ENCODE measurements at places on chromosomes 6 and 20.

- DNase-seq: no peak
Measured at GRCh38 chr6:5208471-5208971, 52.2 kb downstream of the LYRM4 start.

- no peak for DNase-seq
Measured at GRCh38 chr6:56688521-56688920, 45.8 kb upstream of the DST start.

DNA sequence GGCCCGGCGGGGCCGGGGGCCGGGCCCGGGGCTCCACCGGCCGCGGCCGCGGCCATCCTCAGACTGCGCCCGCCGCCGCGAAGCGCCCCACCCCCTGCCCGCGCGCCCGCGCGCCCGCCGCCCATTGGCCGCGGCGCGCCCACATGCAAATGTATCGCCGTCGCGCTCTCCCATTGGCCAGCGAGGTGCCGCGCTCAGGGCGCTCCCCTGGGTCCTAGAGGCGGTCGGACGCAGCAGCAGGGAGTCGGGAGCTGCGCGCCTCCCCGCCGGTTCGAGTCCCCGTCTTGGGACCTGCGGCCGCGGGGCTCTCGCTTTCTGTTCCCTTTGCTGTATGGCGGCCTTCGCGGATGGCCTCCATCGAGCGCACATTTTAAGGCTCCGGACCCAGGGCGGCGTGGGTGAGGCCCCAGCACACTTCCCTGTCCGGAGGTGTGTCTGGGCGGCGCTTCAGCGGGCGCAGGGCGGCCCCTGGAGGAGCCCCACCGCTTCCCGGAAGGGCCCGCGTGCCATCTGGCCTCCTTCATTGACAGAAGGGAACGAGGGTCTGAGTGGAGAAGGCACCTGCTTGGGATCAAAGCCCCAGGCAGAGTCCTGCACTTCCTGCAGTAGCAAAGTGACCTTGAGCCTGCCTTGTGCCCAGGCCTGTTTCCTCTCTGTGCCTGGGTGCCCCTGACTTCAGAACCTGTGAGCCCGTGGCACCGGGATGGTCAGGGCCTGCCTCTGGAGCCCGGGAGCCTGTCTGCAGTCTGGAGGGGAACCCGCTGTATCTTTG lies at the start of gene CABLES2:
TSS of gene CABLES2 (minus strand) at position 65 of the 772 bp plus-strand sequence. CDS start at position 56, 9 bp downstream.
- DNase-seq: peak; percentile 88

GRCh38 chr6:39686976-39687375 lies 38.2 kb downstream of the KIF6 start:
- DNase-seq: peak; percentile 46

DNA sequence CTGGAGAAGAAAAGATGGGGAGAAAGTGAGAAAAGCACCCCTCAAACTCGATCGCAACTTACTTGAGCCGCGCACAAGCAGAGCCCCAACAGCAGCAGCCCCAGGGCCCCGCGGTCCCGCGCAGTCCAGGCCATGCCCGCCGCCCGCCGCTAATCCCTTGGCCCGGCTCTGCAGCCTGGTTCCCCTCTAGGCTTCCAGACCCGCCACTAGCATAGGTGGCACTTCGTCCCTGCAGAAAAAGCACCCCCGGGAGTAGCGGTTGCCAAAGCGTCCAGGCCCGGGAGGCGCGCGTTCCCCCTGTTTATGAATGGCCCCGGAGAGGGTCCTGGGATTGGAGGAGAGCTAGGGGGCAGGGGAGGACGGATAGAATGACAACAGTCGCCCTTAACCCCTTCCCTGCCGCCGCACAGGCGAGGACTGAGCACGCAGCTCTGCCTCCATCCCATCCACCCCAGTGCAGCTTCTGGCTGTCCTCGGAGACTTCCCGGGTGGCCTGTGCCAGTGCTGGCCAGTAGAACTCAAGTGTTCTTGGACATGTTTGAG lies 19.9 kb downstream of the COL9A1 start:
- DNase-seq: no peak

- DNase-seq: peak; percentile 29
Measured at GRCh38 chr6:81561071-81561564, 191.4 kb downstream of the TENT5A start.

- no peak for DNase-seq
Measured at GRCh38 chr6:133895573-133896343, 6.8 kb downstream of the TCF21 start.

DNA sequence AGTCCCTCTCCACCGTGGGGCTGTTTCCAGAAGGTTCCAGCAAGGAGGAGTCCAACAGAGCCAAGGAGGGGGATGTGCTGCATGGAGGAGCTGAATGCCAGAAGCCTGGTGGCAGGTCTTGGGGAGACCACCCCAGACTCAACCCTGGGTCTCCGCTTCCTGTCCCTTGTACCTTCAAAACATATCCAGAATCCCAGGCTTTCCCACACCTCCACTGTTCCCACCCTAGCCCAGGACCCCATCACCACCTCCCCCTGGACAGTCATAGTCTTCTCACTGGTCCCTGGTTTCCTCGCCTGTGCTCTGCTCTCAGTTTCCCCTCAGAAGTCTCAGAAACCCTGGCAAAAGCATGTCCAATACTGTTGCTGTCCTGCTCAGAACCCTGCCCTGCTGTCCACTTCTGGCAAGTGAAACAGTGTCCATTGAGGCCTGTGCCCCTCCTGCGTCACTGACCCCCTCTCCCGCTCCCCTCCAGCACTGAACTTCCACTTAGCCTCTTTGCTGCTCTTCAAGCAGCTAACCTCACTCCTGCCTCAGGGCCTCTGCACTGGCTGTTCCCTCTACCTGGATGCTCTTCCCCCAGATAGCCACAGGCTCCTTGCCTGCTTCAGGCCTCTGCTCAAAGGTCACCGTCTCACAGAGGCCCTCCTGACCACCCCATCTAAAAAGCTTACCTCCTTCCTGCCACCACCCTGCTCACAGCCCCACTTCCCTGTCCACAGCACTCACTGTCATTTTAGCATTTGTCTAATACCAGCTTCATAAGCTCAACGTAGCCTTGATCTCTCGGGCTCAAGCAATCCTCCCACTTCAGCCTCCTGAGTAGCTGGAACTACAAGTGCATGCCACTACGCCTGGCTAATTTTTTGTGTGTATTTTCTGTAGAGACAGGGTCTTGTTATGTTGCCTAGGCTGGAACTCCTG lies 169.2 kb downstream of the GRM4 start:
- DNase-seq: no peak

- DNase-seq: no peak
Measured at GRCh38 chr20:57587989-57588377, 27.1 kb downstream of the PCK1 start.

- DNase-seq: no peak
Measured at GRCh38 chr6:40996591-40997233, 42.3 kb downstream of the UNC5CL start.
